ENCODE measurements at places on chromosomes 5 and 9.

- DNase-seq, result no peak
Measured at GRCh38 chr9:36967997-36968396, 66.1 kb downstream of the PAX5 start.

DNA sequence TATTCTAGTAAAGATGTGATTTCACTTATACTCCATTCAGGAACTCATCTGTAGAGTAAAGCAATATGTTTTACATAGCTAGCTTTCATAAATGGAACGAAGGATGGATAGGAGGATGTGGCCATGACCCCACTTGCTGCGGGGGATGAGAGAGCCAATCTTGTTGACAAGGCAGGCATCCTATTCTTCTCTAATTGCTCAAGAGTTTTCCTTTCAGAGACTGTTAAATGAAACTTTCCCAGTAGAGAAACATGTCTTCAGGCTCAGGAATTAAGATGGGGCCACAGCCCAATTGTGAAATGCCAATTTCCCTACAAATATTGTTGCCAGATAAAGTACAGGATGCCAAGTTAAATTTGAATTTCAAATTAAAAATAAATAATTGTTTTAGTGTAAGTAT is 196.2 kb upstream of the TUT7 start:
- no peak for DNase-seq

- DNase-seq, result no peak
Measured at GRCh38 chr5:133792655-133793054, 175.8 kb downstream of the C5orf15 start.

DNA sequence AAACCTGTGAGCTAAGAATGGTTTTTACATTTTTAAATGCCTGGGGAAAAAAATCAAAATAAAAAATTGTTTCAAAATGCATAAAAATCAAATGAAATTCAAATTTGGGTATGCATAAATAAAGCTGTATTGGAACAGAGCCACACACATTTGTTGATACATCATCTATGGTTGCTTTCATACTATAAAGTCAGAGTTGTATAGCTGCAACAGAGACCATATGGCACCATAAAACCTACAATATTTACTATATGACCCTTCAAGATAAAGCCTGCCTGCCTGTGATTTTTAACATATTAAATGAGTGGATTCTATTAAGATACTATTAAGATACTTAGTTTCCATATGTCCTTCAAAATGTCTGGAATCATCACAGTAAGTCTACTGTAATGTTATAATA is 40.0 kb downstream of the AUH start:
- no peak for DNase-seq

- no peak for DNase-seq
Measured at GRCh38 chr5:34047774-34048572, 5.0 kb upstream of the C1QTNF3 start.

GRCh38 chr9:117545846-117546245 is 131.0 kb upstream of the ASTN2 start:
- no peak for DNase-seq

DNA sequence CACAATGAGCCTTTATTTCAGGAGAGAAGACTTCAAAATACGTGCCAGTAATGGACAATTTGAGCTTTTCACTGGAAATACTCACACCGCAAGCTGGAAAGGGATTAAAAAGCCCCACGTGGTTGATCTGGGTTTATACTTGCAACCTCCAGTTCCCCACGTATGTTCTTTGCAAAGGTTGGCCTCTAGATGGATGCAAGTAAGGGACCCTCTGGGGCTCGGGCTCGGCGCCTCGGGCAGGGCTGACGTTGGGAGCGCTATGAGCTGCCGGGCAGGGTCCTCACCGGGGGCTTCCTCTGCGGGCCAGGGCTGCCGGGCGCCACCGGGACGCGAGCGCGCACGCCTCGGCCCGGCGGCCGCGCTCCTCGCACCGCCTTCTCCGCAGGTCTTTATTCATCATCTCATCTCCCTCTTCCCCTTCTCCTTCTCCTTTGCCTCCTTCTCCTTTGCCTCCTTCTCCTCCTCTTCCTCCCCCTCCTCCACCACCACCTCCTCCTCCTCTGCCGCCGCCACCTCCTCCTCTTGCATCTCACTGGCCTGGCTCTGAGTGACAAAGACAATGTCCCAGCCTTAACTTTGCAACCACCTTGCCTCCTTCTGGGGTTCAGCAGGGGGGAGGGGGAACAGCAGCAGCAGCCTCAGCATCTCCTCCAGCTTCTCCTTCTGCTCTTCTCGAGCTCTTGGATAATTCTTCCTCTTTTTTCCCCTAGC is 701 bp upstream of the ZNF462 start:
- no peak for DNase-seq

- no peak for DNase-seq
Measured at GRCh38 chr9:61666849-61667371, 477.1 kb downstream of the SPATA31A7 start.

DNA sequence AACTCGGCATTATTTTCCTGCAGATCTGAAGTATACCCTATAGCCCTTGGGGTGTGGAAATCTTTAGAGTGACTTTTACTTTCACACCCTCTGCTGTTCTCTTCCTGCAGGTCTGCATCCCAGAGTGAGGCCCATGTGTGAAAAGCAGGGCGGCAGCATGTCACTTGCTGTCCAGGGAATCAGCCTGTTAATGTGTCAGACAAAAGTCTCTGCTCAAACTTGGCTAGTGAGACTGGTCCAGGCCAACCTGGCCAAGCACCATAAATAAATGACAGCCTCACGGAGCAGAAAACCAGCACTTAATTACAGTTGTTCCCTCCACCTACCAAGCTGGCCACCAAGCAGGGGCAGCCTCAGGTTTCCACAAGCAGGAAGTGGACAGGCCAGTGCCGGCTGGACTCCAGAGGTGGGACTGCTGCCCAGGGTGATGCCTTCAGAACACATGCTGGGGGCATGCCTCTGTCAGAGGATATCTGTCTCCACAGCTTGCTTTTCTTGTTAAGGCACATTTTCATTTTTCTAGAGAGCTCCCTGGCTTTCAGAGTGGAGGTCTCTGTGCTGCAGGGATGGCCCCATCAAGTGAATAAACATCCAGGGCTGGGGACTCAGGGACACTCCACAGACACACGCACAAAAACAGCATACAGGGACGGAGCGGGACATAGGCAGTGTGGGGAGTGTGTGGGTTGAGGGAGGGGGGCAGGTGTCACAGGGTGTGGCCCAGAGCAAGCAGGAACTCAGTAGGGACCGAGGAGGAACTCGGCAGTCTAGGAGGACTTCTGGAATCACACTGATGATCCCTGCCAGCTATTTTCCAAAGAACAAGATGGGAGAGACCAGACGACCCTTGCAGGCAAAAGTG is 243.8 kb upstream of the IRX1 start:
- no peak for DNase-seq

GRCh38 chr9:89256642-89257041 is 54.4 kb upstream of the CKS2 start:
- DNase-seq, result no peak

DNA sequence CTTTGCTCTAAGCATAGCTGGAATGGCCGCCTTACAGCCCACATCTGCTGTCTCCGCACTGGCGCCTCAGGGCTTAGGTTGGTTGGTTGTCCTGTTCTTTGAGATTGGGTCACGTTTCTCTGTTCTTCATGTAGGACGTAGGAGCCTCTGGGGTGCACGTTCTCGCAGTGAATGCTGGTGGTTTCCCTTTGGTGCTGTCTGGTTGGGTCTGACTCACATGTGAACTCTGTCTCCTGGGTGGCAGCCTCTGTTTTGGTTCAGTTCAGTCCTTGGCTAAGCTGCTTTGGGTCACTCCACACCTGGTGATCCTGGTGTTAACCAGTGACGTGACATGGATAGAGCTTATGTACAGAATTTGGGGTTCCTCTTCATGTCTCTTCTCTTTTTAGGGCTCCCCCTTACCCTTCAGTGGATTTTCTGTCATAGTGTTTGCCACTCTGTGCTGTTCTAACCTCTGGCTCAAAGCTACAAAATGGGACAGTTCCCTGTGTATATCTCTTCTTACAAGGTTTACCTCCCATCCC is 12.6 kb upstream of the LPCAT1 start:
- peak; percentile 83 for DNase-seq

- DNase-seq, result no peak
Measured at GRCh38 chr9:20848490-20848889, 164.4 kb downstream of the FOCAD start.

- DNase-seq, result no peak
Measured at GRCh38 chr9:127119320-127119709, 3.1 kb downstream of the ANGPTL2 start.

GRCh38 chr9:85115473-85115872 is 445.9 kb downstream of the NTRK2 start:
- DNase-seq, result no peak

GRCh38 chr9:108779551-108780325 is 76.0 kb downstream of the ACTL7B start:
- DNase-seq, result no peak

DNA sequence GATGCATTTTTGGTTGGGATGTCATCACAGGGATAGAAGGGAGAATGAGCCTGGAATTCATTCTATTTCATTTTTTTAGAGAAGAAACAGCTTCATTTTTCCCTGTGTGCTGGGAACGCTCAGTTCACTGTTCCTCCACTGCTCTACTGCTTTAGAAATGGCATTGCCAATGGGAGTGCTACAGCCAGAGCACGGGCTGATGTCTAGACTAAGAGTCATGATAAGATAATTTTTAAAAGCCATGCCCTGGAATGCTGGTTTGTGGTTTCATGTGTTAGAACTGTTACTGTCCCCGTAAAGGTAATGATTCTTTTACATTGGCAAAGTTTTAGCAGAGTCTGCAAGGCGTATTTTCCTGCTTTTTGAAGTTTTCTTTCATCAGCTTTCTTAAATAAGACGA is 119.6 kb downstream of the SEMA6A start:
- no peak for DNase-seq

DNA sequence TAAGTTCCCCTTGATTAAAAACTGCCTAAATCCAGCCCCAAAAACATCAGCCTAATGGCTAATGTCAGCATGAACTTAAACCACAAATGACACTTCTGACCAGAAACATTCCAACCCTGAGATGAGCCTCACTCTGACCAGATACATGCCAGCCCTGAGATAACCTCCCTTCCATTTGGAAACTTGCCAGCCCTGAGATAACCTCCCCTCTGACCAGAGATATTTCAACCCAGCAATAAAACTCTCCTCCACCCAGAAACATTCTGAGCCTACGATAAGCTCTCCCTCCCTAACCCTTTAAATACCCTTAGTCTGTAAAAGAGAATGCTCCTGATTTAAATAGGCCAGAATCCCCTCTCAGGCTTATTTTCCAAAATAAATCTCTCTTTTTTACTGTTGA is 1035.7 kb upstream of the NUDT12 start:
- DNase-seq, result no peak

GRCh38 chr5:40436535-40437237 is 243.0 kb upstream of the PTGER4 start:
- DNase-seq, result peak; percentile 58

DNA sequence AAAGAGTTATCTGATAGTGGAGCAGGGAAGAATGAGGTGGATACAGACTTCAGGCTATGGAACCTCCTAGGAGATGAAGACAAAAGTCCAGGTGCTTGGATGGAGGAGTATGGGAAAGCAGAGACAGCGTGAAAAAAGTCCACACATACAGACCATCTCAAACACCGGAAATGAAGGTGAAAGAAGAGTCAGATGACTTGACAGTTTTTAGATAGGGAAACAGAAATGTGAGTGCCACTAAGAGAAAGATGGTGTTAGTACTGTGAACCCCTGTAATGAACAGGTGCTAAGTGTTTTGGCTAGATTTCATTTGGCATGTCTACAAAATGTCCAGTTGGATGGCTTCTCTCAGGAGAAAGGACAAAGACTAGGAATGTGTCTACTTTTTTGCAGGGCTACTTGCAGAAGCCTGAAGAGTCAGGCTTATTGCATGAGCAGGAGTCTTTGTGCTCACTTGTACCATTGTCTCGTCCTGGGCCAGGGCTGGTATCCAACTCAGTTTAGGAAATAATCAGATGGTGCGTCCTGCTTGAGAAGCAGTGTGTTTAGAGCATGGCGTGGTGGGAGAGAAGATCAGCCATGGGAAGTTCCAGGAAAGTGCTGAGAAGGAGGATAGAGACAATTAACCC is 90.6 kb upstream of the STARD4 start:
- DNase-seq, result no peak

DNA sequence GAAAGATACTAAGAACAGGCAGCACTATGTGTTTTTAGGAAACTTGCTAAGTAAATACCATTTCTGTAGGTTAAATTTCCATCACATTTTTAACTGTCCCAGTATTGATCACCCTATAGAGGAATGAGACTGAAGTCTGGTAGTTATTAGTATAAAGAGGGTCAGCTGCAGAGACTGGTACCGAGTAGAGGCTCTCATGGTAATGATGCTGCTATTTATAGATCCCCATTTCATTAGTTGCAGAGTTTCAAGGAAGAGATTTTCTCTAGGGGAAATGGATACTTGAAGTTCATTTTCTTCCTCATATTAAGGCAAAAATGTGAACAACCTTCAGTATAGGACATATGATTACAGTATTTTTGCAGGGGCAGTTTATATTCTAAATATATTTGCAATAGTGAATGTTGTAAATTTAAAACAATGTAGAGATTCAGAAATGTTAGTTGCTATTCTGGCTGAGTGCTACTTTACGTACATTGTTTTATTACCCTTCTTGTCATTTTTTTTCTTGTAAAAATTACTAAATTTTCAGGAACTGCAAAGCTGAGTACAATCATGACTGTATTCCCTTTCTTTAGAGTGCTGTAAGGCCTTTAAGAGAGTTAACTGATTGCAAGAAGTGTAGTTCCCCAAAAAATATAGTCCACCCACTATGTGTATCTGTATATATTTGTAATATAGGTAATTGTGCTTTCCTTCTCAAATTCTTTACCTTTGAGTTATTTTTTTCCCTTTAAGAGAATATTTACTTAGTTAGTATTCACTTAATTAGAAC is 14.7 kb downstream of the PBX3 start:
- DNase-seq, result no peak

GRCh38 chr5:108046955-108047670 is 334.8 kb downstream of the FBXL17 start:
- DNase-seq, result no peak

DNA sequence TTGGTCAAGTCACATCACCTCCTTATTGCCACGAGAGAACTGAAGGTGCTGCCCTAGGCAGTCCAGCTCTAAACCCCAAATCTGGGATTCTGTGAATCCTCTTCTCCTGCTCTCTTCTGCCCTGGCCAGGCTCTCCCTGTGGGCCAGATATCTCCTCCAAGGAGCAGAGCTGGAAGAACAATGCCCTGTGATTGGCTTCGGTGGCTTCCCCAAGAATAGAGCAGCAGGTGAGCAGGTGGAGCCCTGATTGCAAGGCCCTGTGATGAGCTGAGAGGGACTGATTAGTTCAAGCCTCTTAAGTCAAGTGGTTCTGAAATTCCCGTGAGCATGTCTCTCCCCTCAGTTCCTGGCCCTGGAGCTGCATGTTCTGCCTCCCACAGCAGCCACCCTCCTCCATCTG is 175.3 kb upstream of the BRINP1 start:
- no peak for DNase-seq

Data from CD4-positive, alpha-beta T cell treated with Interleukin-4 for 1 hour (primary cell).